ENCODE measurements at places on chromosomes 2 and 18.

GRCh38 chr2:203650860-203651613, 55.4 kb upstream of the CD28 start:
- DNase-seq, result peak; percentile 47

GRCh38 chr2:221969087-221969829, 329.5 kb downstream of the PAX3 start:
- peak; percentile 23 for DNase-seq

DNA sequence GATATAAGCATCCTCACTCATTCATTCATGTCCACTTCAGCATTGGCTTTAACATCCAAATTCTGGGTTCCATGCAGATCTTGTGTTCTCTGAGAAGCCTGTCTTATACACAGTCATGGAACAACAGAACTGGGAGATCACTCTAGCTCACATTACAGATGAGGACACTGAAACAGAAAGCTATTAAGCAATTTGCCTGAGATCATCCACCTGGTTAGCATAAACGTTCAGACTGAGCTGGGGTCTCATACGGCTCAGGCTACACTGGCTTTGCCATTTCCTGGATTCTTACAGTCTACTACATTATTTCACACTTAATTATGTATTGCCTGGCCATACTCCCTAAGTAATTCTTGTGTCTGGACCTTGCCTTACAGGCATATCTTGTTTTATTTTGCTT, 169.4 kb upstream of the FANCL start:
- DNase-seq, result no peak

GRCh38 chr18:74714791-74715190, 117.1 kb downstream of the ZNF407 start:
- peak; percentile 44 for DNase-seq

DNA sequence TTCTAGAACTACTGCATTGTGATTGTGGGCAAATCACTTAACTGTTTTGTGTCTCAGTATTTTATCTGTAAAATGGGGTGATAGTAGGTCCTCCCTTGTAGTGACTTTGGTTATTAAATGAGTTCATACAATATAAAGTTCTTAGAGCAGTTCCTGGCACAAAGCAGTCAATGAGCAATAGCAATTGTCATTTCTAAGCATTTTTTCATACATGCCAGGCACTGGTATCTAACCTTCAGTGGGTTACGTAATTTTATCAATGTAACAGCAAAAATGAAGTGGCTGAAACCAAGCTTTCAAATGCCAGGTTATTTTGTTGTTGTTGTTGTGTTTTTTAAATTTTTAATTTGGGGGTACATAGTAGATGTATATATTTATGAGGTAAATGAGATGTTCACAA, 401.9 kb downstream of the MEIS1 start:
- no peak for DNase-seq

- DNase-seq, result no peak
Measured at GRCh38 chr18:49857708-49858107, 44.4 kb upstream of the ACAA2 start.

DNA sequence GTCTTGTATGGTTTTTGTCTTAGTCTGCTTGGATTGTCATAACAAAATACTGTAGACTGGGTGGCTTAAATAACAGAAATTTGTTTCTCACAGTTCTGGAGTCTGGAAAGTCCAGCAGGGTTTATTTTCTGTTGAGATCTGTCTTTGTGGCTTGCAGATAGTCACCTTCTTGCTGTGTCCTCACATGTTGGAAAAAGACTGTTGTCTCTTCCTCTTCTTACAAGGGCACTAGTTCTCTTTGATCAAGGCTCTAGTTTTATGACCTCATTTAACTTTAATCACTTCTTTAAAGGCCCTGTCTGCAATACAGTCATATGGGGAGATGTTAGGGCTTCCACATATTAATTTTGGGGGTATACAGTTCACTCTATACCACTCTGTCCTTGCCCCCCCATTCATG, 56.5 kb downstream of the NBEAL1 start:
- no peak for DNase-seq

DNA sequence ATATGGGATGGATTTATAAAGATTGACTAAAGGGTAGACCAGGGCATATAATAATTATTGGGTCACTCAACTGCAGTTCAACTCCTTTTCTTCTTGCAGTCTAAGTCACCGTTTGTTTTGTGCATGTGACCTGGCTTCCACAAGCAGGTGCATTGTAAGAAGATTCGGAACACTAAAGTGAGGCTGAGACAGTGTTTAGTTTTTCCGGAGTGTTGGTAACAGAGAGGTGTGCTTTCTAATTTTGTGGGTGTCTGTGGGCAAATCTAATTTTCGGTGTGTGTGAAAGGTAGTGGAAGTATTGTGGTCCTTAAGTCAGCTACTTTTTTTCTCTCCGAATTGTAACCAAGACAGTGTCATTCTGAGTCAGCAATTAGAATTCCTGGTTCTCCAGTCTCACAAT, 184.5 kb downstream of the CDH19 start:
- DNase-seq, result no peak

GRCh38 chr2:135657806-135658582, 83.7 kb upstream of the UBXN4 start:
- no peak for DNase-seq

DNA sequence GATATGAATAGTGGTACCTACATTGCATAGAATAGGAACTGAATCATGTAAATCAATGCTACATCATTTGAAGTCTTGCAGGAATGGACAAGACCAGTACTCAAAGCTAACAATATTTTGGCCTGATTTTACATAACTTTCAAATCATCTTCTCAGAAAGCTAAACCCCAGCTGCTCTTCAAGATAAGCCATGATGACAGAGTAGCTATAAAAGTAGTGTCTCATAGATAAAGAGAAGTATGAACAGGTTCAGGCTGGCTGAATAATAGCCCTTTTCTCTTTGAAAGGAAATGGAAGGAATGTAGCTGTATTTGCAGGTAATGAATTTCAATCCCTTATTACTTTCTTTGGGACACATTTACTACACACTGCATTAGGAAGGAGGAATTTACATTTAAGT, 28.2 kb downstream of the TSPYL6 start:
- no peak for DNase-seq

- no peak for DNase-seq
Measured at GRCh38 chr18:33837191-33837590, 259.2 kb downstream of the ASXL3 start.

GRCh38 chr2:28664120-28664842, 87.3 kb upstream of the PPP1CB start:
- DNase-seq, result peak; percentile 12

DNA sequence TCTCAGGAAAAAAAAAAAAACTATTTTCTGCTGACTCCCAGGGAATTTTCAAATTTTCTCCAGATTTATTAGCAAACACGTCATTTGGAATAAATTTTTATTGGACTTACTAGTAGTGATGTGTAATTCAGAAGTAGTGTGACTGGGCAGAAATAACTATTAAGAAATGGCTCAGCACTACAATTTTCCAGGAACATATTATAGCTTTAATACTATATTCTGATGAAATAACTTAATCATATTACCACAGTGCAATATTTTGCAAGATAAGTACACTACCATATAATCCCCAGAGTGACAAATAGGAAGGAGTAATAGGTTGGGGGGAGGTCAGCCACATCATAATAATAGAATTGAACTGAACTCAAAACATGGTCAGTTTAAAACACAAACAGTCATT, 19.7 kb upstream of the TNFAIP6 start:
- DNase-seq, result no peak

GRCh38 chr2:42464631-42465030, 29.2 kb downstream of the KCNG3 start:
- no peak for DNase-seq

GRCh38 chr2:219218732-219219701, at the start of gene ABCB6:
ABCB6 (minus strand) TSS chr2:219218958; CDS start chr2:219218673, 285 bp downstream.
- DNase-seq, result peak; percentile 89

DNA sequence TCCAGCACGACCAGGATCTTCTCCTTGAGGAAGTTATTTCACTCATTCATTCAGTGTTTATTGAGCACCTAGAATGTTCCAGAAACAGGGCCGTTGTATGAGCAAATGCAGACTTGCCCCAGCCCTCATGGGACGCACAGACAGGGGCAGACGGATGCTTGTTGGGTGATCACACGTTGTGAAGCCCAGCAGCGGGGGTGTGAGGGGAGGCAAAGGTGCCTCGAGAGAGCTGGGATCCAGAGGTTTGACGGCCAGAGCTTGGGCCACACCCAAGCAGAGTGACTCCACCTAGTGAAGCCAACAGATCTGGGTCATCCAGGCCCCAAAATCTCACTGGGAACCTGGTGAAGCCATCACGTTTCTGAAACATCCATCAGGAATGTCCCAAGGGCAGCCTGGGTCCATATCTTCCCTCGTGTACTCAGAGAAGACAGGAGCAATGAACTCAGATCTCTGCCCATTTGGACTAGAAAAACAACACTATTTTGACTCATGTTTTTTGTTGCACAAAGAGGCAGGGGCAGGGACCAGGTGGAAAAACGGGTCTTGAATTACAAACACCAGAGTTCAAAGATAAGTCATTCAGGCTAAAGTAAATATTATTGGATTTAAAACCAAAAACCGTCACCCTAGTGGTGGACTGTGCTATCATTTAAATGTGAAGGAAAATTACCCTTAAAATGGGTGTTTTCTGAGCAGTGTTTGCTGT, 54.9 kb upstream of the RBM44 start:
- no peak for DNase-seq

DNA sequence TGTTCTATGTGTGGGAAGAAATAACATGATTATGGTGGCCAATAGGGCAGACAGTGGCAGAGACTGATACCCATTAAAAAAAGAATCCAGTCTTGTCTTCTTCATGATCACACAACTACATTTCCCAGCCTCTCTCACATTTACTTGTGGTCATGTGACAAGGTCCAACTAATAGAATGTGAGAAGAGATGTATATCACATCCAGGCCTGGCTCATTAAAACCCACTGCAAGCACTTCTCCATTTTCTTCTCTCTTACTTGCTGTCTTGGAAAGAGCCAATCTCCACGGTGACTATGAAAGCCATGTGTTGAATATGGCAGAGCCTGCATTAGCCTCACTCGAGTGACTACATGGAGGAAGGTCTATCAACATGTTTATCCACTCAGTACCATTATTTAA, 306.2 kb upstream of the ZEB2 start:
- no peak for DNase-seq
